ENCODE measurements at places on chromosomes 3 and 15.
A peak's percentile ranks its signal among the peaks of the same experiment; 100 is the strongest.

DNA sequence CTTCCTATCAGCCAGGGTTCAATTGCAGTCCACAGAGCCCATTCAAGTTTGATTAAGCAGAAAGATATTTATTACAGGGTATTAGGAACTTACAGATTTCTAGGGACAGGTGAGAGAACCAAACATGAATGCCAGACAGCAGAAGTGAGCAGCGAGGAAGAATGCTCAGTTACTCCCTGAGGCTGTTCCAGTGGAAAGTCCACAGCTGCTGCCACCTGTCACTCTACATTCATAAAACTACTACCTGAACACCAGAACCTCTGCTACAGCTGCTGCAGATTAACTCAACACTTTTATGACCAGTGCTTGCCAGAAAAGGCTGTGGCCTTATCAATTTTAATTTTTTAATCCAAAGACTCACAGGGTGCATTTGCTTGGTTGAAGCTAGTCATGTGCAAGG is 325.4 kb upstream of the ONECUT1 start:
- no peak for DNase-seq

GRCh38 chr15:63473007-63473748 is 31.2 kb upstream of the USP3 start:
- no peak for DNase-seq

- DNase-seq: no peak
These were observed 21.1 kb downstream of the MAPK6 start for GRCh38 chr15:52039925-52040781.

DNA sequence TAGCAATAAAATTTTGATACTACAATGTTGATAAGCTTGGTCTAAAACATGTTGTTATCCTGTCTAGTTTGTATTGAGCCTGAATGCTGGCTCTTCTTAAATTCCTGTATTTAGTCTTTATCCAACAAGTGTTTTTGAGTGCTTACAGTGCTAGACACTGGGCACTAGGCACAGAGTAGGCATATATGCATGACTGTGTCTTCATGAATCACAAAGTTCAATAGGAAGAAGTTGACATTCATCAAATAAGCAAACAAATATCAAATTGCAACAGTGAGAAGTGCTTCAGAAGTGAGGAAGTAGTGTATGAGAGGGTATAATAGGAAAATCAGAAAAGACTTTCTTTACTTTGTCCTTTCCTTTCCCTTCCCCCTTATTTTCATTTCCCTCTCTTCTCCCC is 6.8 kb downstream of the CD96 start:
- no peak for DNase-seq

DNA sequence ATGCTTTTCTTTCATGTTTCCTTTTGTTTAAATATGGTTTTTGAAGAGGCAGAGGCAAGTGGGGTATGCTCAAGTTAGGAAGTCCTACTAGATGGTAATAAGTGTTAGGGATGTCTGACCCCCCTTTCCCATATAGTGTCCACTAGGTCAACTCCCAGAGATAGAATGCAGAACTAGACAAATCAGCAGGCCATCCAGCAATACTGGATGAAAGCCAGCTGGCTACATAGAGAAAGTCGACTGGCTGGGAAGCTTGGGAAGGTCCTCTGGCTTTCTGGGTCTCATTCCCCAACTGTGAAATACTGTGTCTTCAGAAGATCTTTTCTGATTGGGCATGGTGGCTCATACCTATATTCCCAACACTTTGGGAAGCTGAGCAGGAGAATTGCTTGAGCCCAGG is 113.8 kb downstream of the SNRK start:
- DNase-seq: no peak

- no peak for DNase-seq
These were observed 428.9 kb downstream of the MECOM start for GRCh38 chr3:169234618-169235017.

- no peak for DNase-seq
These were observed 18.7 kb downstream of the P2RY14 start for GRCh38 chr3:151259664-151260063.

GRCh38 chr3:42655331-42655888 is 1.9 kb downstream of the ZBTB47 start:
- DNase-seq: no peak

DNA sequence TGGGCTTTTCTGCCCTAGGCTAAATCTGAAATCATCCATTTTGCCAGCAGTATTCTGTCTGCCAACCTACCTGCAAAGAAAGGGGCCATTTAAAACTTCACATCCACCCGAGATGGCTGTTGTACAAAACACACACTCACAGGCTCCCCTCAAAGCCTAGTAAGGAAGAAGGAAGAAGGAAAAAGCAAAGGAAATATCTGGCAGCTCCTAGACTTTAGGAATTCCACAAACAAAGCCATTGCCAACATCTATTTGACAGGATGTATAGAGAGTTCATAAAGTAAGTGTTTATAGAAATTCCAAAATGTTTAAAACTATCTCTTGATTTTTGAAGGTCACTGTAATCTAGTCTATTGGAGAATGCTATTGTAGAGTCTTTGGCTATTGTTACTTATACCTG is 91.9 kb upstream of the THBS1 start:
- DNase-seq: no peak

- DNase-seq: no peak
These were observed 19.6 kb downstream of the CD86 start for GRCh38 chr3:122074621-122075265.

DNA sequence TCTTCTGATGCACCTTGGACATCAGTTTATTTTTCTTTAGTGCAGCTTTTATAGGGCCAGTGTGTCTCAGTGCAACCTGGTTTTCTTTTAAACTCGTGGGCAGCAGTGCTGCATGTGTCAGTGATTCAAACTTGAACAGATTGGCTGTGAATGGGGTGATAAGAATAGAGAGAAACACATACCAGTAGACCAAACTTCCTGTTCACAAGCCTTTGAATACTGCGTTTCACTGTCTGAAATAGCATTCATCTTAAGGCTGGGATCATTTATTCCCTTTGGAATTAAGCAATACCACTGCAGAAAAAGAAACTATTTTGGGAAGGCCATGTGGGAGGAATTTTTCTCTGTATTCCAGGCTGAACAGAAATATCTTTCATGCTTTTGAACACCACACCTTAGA is 51.7 kb downstream of the PHLDB2 start:
- peak; percentile 24 for DNase-seq

GRCh38 chr3:156483426-156483825 is 71.5 kb downstream of the SSR3 start:
- DNase-seq: peak; percentile 16

DNA sequence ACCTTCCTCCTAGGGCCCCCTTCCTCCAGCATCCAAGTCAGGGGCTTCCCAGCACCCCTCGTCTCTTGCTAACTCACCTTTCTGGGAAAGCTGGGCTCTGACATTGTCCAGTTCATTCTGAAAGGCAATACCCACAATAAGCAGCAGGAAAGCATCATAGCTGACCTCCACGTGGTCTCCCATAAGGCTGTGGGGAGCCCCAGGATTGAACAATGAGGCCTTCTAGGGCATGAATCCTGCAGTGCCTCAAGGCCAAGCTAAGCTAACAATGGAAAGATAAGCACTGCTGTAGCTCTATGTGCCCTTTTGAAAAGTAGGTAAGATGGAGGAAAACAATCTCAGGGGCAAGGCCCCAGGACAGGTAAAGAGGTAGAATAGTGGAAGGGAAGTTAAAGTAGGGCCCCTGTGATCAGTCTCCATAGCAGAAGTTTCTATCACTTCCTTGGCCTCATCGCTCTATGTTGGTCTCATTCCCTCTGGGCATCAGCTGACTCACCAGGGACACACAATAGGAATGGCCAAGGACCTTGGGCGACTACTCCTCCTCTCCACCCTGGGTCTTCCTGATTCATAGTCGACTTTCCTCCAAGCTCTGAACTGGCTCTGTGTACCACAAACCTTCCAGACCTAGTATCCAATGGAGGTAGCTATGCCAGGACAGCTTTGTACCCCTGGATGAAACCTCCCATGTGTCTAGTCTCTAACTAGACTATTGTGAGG is 11.7 kb downstream of the TRAIP start:
- DNase-seq: no peak

DNA sequence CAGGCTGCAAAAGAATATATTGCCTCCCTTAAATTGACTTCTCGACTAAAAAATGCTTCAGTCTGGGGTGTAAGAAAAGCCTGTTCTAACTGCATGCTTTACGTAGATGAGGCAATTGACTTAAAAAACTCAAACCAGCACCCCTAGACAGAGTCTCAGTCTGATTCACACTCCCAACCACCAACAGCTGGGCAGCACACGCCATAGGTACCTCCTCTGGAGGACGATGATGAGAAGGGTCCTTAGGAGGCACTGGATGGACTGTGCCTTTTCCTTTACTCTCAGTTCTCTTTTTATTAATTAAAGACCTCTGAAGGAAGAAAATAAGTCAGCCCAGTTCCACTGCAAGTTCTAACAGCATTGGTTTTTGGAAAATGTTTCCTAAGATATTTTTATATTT is 175.0 kb downstream of the PDZRN3 start:
- no peak for DNase-seq

GRCh38 chr15:98796685-98797357 is 148.5 kb downstream of the IGF1R start:
- no peak for DNase-seq

DNA sequence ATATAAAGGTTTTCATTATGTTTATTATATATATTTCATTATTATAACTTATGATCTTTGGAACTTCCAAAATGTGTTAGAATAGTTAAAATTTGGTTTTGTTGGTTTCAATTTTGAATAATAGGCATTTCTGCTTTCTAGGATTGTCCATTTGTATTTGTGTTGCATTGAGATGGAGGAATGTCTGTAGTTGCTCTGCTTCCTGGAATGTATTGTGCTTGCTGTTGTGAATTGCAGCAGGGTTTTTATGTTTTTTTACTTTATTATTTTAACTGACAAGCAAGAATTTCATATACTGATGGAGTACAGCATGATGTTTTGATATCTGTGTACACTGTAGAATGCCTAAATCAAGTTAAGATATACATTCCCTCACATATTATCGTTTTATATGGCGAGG is 247.4 kb downstream of the XXYLT1 start:
- no peak for DNase-seq

DNA sequence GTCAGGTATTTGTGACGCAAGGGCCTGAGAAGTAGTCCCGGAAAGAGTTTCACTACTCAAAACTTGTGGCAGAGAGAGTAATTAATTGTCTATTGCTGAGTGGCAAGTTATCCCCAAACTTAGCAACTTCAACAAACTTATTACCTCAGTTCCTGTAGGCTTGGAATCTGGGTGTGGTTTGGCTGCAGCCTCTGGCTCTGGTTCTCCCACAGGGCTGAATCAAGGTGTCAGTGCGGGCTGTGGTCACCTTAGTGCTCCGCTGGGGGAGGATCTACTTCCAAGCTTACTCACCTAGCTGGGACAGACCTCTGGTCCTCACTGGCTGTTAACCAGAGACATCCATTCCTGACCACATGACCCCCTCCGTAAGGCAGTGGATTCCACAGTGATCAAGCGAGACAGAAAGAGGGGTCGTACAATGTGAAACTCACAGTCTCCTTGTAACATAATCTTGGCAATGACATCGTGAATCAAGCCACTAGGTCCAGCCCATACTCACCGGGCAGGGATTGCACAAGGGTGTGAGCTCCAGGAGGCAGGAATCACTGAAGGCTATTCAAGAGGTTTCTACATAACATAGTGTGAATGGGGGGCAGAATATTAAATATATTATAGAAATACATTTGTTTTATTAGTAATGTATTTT is 138.3 kb downstream of the RYR3 start:
- no peak for DNase-seq
